Fibroblast of gingiva (primary cell): ENCODE measurements at places on chromosomes 4 and X.
A peak's percentile ranks its signal among the peaks of the same experiment; 100 is the strongest.

DNA sequence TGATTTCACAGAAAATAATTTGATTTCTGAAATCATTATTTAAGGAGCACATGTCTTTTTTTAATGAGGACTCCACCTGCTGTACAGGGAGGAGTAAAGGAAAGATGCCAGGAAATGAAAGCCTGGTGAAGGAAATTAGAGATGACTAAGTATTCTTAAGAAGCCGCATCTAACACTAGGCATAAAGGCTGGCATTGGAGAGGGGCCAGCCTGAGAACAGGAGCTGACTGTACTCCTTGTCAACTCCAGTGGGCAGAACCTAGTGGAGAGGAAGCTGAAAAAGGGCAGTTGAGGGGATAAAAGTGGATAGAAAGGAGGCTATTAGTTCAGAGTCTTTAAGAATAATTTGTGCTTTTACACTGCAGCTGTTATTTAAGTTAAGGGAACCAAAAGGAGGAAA is 393.0 kb downstream of the PPP1R2C start:
- no peak for DNase-seq

DNA sequence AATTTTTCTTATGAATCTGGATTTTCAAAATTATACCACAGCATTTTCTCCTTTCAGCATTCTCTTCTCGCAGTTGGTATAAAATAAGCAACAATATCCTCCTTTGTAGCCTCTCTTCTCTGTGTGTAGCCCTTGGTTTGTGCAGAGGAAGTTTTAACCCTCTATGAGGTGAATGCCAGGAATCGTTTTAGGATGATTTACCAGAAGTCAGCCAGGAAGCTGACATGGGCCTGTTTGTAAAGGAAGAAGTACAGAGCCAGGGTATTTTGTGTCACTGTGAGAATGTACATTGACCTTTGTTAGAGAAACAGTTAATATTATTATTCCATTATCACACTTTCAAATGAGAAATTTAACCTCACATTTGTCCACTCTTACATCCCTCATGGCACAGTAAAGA is 88.9 kb upstream of the RPL34 start:
- DNase-seq = no peak

- DNase-seq = no peak
Measured at GRCh38 chr4:182303847-182304246, 60.6 kb downstream of the TENM3 start.

DNA sequence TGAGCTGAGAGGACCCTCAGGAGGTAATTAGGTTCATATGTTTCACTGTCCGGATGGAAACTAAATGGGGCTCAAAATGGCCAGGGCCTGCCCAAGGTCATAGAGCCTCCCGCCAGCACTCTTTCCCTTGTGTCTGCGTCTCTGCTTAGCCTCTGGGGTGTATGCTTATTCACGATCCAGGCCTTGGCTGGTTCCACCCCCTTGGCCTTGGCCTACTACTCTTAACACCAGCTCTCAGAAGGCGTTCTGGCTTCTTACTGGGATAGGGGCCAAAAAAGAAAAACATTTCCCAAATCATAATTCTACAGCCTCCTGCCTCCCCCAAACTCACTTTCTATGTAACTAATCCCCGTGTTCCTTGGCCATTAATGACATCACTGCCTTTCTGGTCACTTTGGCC is 68.8 kb downstream of the RTL5 start:
- DNase-seq = no peak

DNA sequence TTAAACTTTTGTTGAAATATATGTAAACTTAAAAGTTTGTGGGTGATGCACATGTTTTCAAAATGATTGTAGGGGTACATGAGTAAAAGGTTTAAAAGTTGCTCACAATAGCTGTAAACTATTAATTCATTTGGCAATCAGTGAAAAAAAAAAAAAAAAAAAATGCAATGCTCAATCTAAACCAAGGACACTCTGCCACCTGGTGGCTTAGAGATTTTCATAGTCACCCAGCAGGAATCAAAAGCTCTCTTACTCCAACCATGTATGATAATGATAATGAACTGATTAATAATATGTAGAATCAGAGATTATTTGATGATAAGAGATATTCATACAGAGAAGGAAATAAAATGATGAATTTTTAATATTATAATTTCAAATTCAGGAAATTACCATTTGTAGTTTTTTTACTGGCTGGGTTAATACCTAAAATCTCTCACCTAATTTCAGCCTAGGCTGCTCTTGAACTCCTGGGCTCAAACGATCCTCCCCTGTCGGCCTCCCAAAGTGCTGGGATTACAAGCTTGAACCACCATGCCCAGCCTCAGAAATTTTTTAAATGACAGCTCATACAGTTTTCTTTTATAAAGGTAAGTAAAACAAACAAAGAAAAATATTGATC is 46.9 kb upstream of the SLC25A4 start:
- peak; percentile 32 for DNase-seq

DNA sequence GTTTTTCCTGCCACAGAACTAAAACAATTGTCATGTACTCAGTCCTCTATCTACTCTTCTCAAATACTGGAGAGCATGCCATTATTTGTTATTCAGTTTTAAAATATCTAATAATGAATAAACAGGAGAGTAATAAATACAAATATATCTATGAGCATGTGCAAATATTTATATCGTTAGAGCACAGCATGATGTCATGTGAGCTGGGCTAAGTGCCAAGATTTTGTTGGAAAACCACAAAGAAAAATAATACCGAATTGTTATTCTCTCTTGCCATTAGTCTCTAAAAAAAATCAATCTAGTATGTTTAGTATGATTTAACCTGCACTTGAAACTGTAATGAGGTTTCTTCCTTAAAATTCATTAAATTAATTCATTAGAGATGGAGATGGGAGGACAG is 97.3 kb downstream of the DDX60 start:
- peak; percentile 60 for DNase-seq

DNA sequence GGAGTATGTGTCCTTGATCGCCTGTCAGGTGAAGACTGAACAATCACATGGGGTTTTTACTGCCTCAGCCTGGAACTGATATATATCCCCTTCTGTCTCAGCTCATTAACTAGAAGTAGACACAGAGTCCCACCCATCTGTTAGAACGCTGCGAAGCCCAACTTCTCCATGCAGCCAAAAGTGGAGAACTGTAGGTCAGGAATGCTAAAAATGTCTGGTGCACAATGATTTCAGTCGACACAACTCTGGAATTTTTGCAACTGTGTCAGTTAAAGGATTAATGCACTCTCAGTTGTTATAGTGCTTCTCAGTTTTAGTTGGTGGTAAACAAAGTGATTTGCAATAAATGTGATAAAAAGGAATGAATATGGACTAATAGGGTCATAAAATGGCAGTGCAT is 287.2 kb downstream of the INPP4B start:
- peak; percentile 5 for DNase-seq

DNA sequence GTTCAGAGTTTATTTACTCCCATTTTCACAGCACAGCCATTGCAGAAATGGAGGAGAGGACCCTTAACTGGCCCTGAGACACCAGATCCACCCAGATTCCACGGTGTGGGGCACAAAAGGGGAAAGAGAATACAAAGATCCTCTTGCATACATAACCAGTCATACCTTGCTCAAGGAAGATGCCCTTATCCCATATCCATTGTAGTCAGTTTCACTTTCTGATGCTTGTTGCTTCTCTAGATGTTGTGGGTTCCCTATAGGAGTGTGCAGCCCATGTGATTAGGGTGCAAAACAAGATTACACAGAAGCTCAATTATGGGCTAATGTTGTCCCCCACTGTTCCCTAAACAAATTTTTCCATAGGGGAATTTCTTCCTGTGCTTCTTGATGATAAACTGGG is 1309.0 kb upstream of the PABPC4L start:
- DNase-seq = no peak

GRCh38 chrX:3317191-3317718 is 29.2 kb downstream of the MXRA5 start:
- no peak for DNase-seq

GRCh38 chr4:68673143-68673542 is 2.7 kb upstream of the UGT2B15 start:
- DNase-seq = no peak

DNA sequence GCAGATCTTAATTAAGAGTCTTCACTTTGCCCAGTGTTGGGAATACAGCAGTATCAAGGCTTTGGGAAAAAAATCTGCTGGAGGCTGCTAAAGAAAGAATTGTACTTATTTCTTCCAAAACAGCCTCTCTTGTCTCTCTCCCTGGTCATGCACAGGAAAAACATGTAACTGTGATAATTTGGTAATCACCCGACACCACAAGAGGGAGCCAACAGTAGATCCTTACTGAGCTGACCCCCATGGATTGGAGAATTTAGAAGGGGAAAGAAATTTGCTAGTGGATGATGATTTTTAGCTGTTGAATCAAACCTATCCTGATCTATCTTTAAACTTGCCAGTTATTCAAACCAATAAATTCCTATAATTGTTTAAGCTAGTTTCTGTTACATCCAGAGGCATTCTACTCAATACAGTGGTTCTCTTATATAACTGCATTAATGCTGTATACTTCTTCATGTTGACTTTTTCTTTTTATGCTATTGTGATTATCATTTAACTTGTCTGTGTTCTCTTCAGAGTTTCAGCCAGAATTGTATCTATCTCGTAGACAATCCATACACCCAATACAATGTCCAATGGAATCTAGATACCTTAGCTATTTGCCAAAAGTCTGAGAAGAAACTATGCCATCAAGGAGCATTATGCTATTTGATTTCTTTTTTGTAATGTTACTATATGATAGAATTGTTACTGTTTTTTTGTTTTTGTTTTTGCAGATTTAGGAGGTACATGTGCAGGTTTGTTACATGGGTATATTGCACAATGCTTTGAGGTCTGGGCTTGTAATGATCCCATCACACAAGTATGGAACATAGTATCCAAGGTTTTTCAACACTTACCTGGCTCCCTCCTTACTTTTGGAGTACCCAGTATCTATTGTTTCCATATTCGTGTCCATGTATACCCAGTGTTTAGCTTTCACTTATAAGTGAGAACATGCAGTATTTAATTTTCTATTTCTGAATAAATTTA is 31.3 kb upstream of the ARHGEF38 start:
- peak; percentile 16 for DNase-seq

DNA sequence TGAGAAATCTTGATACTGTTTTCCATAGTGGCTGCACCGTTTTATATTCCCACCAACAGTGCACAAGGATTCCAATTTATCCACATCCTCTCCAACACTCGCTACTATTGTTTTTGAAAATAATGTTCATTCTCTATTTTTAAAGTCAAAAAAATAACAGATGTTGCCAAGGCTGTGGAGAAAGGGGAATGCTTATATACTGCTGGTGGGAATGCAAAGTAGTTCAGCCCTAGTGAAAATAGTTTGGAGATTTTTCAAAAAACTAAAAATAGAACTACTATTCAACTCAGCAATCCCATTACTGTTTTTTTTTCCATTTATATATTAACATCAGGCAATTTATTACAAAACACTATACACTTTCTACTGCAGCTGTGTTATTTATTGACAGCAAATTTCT is 208.7 kb downstream of the CBLL2 start:
- DNase-seq = no peak

DNA sequence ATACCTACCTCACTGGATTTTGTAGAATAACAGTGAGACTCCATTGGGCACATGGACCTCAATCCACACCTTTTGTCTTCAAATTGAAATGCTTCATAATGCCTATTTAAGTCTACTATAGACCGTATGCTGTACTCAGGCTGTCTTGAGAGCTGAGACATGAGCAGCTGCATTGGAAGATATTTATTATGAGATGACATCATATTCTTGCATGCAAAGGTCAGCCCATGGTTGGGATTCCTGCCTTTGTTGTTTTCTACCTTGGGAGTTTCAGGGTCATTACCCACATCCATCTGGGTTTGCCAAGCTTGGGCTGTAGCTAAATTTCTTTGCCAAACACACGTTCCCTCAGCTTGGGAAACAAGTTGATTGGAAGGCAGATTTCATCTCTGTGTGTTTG is 33.2 kb upstream of the MAMLD1 start:
- DNase-seq = no peak

- peak; percentile 33 for DNase-seq
Measured at GRCh38 chr4:128521648-128522111, 234.1 kb upstream of the PGRMC2 start.

DNA sequence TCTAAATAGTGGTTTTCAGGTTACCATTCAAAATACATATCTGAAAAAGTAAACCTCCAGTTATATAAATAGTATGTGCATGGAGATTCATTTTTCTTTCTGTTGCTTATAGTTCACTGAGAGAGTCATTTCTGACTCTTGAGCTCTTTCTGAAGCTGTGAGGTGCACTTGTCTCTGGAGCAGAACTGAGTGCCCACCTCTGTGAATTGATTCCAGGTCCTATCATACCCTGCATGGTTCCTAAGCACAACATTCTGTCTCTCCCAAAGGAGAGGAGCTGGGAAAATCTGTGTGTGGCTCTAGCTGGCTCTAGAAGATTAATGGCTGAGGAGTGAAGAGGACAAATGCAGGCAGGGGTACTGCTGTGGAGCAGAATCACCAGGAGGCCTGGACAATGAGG is 161.6 kb upstream of the HCCS start:
- DNase-seq = no peak

- DNase-seq = no peak
Measured at GRCh38 chrX:105975382-105975781, 63.1 kb downstream of the SERPINA7 start.

- no peak for DNase-seq
Measured at GRCh38 chrX:146396409-146396808, 413.2 kb upstream of the CXorf51B start.

- DNase-seq = no peak
Measured at GRCh38 chr4:125243789-125244397, 70.9 kb upstream of the FAT4 start.

DNA sequence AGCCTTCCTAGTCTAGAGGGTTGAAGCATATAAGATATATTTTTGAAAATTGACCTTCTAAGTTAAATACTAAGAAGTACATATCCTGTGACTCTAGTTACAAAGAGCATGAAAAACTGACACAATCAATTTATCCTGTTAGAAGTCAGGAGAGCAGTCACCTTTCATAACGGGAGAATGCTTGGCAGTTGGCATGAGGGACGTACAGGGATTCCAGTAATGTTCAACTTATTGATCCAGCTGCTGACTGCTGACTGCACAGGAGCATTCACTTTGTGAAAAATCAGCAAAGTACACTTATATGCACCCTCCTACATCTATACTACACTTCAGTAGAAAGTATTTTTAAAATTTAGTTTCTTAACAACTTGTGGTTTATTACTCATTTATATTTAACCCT is 4.2 kb downstream of the ADAMTS3 start:
- no peak for DNase-seq

DNA sequence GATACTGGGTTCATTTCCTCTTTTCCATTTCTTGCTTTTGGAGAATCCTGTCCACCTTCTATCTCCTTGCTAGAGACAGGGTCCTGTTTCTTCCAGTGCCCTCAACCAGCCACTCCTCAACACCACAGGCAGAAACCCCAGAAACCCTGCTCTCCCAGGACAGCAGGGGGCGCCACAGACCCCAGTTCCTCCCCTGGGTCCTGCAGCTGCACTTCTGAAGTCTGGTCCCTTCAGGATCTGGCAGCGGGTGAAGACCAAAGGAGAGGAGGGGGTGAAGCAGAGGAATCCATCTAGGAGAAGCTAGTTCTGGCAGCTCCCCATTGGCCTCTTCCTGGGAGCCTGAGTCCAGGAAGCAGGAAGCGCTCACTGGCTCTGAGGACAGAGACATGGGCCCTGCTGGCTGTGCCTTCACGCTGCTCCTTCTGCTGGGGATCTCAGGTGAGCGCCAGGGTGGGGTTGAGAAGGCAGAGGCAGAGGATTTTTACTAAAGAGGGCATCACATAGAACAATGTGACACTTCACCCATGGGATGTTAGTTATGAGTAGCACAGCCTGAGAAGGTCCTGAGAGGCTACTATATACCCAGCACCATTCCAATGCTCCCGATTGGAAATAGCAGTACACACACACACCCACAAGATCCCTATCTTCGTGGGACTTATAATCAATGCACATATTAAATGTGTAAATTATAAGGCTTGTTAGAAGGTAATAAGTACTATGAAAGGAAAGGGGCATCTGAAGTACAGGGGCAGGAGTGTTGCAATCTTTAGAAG is at the start of gene PRSS48:
Gene PRSS48 (plus strand): TSS at position 375 of the 776 bp plus-strand sequence. CDS start 12 bp downstream, at position 387.
- DNase-seq = peak; percentile 25
